Fibroblast of villous mesenchyme (primary cell): ENCODE measurements at places on chromosomes 4 and X. TPM values are rescaled to one million over a fixed set of nuclear protein-coding genes. Genes with fewer than 3 reads are reported as not detected.

Gene CXCL9
- total RNA-seq = not detected in 2 replicates

Gene TAF7L
- total RNA-seq = 0.32 and 1.3 TPM in 2 replicates

Gene PAGE4
- not detected in 2 replicates for total RNA-seq

Gene ARHGAP4
- total RNA-seq = 3.0 and 5.2 TPM in 2 replicates

Gene TLR2
- under 0.01 and 0.32 TPM in 2 replicates for total RNA-seq

Gene NOX1
- under 0.01 TPM in 1 of 2 replicates, not detected in the other for total RNA-seq

Gene CPZ
- 15.5 and 19.0 TPM in 2 replicates for total RNA-seq

Gene CPE
- total RNA-seq = 3.5 and 15.1 TPM in 2 replicates

Gene DRD5
- total RNA-seq = not detected in 2 replicates

Gene SMC1A
- 23.3 and 26.7 TPM in 2 replicates for total RNA-seq

DNA sequence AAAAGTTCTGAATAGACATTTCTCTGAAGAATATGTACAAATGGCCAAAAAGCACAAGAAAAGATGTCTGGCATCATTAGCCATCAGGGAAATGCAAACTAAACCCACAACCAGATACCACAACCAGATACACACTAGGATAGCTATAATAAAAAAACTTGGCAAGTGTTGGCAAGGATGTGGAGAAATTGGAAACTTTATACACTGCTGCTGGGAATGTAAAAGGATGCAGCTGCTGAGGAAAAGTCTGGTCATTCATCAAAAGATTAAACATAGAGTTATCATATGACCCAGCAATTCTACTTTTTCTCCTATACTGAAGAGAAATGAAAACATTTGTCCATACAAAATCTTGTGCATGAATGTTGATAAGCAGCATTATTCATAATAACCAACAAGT is 92.3 kb downstream of the UCHL1 start:
- DNase-seq = no peak

GRCh38 chrX:141439651-141440050 is 144.9 kb downstream of the SPANXA1 start:
- DNase-seq = peak; percentile 16

DNA sequence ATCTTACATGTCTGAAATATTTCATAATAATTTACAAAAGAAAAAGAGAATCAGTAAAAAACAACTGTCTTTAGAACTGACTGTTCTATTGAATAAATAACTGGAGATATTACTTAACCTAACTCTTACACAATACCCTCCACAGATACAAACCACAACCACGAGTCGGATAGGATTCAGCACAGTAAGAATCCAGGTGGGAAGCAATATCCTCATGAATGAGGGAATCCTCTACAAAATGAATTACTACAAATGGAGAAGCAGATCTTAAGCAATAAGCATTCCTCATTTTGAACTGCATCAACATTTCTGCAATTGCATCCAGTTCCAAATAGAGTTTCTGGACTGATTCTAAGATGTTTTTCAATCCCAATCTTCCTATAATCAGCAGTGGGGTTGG is 227.1 kb downstream of the SH2D1A start:
- DNase-seq = peak; percentile 3

GRCh38 chr4:37977471-37978247 is 17.5 kb downstream of the PTTG2 start:
- peak; percentile 66 for DNase-seq

- DNase-seq = no peak
Measured at GRCh38 chr4:6233929-6234328, 33.6 kb upstream of the JAKMIP1 start.

DNA sequence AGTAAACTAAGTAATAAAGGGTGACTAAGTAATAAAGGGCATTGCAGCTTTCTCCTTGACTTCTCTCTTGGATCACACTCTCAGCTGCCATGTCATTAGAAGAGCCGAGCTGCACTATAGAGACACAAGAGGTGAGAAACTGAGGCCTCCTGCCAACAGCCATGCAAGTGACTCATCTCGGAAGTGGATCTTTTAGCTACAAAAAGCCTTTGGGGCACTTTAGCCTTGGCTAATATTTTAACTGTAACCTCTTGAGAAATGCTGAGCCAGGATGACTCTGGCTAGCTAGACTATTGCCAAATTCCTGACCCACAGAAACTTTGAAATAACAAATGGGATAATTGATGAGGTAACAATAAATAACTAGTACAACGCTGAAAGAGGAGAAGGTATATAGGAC is 1.5 kb upstream of the NEIL3 start:
- DNase-seq = peak; percentile 66

GRCh38 chr4:151678048-151678872 is 82.5 kb downstream of the GATB start:
- no peak for DNase-seq

- DNase-seq = peak; percentile 30
Measured at GRCh38 chr4:119299260-119299671, 22.7 kb downstream of the FABP2 start.

GRCh38 chrX:54172455-54172854 is 10.6 kb downstream of the FAM120C start:
- DNase-seq = no peak

- DNase-seq = no peak
Measured at GRCh38 chr4:159185591-159186023, 82.7 kb downstream of the RAPGEF2 start.

DNA sequence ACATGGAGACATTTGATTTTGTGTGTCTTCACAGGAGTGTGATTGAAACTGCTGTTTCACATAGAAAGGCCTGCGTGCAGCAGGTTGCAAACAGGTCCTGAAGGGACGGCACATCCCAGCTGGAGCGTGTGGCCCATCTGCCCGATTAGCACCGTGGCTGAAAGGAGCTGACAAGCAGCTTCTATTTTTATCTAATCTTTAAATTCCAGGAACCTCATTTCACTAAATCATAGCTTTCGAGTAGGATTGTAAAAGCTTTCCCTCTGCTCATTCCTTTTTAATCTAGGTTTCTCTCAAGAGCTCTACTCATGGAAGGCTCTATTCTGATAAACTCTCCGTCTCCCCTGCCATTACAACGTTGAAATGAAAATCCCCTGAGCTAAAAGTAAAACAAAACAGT is 106.8 kb downstream of the FSTL5 start:
- DNase-seq = no peak

GRCh38 chrX:95350774-95351488 is 1333.7 kb upstream of the DIAPH2 start:
- no peak for DNase-seq

DNA sequence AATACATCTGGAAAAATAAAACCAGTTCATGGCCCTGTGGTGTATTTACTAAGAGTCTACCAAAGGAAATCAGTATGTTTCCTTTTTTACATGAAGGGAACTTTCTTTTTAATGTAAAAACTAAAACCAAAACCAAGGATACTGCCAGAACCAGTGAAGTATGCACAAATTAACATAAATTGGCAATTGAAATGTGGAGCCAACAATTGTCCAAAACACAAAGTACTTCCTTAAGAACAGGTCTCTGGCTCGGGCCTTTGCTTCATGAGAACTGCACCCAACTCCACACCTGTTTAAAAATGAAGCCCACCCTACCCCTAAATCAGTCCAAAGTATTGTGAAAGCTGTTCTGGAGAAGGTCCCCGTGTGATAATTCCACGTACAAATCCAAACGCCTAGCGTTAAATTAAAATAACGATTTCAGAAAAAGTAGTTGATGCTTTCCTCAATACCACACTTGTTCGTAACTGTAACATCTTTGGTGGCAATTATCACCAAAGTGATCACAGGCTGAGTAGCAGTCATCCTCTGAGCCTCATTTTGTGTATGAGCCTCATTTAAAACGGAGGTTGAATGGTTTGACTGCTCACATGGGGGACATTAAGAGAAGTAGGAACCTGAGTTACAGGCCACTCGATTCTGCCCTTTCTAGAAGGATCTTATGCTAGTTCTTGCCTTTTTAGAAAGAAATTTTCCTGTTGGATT is 93.0 kb downstream of the GEMIN8 start:
- no peak for DNase-seq

DNA sequence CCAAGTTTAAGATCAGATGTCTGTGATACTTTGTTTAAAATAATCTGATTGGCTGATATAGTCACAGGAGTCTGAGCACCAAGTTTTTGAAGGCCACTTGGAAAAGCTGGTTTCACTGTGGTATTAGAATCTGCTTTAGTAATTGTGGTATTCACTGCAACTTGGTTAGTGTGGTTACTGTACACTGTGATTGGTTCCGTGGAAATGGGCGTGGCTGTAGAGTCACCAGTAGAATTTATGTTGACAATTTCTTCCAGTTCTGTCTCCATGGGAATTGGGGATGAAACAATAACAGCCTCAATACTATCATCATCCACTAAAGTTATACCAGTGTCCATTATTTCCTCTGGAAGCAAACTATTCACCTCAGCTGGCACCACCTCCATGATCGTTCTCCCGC is 26.2 kb downstream of the LIN54 start:
- peak; percentile 36 for DNase-seq

- DNase-seq = no peak
Measured at GRCh38 chr4:11106190-11106589, 322.5 kb downstream of the HS3ST1 start.

DNA sequence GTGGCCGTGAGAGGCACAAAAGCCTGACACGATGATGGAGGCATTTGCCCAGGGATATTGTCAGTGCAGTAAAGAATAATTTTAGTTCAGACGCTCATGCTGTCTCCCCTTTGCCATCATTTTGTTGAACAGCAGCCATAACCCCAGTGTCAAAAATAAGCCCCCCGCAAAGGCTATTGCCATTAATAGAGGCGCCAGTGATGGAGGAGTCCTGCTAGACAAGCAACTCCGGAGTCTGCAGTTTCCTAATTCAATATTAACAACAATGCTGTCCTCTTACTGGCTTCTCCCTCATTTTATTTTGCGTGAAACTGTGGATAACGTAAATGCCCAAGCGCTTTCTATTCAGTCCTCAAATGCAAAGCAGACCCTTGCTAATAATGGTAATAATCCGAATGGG is 603 bp upstream of the SMS start:
- no peak for DNase-seq

DNA sequence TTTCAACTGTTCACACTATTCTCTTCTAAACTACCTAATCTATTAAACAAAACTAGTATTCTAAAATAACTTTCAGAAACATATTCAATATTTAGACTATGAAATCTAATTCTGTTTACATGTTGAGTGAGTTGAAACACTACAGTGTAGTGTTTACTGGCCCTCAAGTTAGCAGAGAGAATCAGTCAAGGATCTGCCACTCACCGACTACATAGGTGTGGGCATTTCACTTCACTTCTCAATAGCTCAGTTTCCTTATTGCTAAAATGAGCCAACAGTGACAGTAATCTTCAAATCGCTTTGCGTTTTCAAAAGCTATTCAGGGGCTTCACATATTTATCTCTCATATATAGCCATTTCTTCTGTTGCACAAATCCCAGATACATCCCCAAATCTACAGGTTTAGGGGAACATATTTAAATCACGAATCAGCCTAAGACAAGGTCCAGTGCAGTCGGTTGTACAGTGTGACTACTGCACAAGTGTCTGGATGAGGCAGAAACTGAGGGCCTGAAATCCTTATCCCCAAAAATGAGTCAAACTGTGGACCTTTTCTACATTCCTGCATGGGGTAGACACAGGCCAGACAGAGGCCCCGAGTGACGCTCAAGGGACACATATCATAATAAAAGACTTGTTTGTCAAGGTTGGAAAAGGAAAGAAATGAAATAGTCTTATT is 129.8 kb downstream of the PPP3CA start:
- DNase-seq = peak; percentile 34

DNA sequence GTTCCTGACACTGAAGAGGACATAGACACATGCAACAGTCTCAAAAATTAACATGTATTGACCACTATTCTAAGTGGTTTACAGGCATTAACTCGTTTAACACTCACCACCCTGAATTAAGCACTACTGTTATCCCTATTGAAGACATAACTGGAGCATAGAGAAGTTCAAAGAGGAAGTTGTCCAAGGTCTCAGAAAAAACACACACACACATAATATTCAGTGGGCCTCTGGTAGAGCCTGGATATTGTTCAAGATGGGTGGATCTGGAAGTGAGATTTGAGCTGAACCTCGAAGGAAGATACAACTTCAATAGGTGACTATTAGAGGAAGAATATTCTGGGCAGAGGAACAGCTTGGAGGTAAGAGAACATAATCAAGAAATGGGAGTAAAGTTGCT is 334.9 kb downstream of the HNRNPD start:
- DNase-seq = no peak

GRCh38 chr4:4529392-4529791 is 12.5 kb downstream of the STX18 start:
- no peak for DNase-seq
